NT2/D1 (cell line): ENCODE measurements at places on chromosomes 6 and 20.

GRCh38 chr20:53853111-53853713, 217.2 kb downstream of the BCAS1 start:
- DNase-seq = no peak

DNA sequence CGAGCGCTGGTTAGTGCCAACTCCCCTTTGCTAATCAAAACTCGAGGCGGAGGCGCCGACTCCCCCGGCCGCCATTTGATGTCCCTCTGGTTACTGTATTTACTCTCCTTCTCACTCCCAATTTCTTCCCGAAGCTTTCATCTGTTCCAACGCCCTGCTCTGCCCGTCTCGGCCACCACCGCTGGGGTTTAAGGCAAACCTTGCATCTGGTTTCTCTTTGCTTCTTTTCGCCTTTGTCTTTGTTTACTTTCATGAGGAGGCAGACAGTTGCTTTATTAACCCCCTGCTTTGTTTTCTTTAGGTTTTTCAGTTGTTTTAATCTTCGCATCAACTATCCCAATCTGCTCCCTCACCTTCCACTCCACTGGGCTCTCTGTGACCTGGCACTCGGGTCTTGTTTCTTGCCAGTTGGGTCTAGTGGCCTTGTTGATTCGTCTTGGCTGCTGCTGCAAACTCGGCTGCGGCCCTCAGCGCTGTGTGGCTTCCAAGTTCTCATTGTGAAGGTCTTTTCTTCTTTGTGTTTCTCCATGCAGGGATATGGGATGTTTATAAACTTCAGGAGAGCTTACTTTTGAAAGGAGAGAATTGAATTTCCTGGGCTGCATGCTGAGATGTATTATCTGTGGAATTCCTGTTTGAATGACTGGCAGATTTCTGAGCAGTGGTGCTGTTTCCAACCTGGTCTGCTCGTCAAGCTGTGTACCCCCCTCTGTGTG, 155.1 kb downstream of the CDC5L start:
- DNase-seq = peak; percentile 68

DNA sequence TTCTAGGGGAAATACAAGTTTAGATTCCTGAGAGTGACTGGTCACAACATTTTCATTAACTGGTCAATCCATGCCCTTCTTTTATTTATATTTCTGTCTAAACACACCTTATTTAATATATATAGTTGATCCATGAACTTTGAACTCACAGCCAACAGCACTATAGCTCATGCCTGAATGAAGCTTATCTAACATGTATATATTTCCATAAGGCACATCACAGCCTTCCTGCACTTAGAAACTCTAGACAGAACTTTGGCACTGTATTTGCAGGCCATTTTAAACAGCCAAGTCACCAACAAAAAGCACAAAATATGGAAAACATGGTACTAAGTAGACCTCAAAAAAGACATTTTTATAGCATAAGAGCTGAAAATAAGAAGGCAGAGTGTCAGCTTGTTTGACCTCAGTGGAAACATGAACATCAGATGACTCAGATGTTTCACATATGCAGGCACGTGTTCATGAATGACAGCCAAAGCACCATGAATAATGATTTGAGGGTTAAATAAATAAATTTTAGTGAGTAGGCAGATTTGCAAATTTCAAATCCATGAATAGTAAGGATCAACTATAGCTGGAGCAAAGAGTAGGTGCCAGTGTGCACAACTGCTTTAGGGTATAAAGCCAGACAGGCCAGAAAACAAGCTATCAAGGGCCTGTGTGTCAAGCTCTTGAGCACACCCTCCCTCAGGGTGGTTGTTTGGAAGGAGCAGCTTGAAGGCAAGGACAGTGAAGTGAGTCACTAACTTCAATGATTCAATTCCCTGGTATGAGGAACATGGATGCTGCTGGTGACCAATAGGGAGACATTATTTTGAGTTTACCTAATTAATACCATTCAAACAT, 88.9 kb upstream of the NT5E start:
- DNase-seq = no peak

GRCh38 chr6:7562769-7563168, 21.3 kb downstream of the DSP start:
- no peak for DNase-seq

DNA sequence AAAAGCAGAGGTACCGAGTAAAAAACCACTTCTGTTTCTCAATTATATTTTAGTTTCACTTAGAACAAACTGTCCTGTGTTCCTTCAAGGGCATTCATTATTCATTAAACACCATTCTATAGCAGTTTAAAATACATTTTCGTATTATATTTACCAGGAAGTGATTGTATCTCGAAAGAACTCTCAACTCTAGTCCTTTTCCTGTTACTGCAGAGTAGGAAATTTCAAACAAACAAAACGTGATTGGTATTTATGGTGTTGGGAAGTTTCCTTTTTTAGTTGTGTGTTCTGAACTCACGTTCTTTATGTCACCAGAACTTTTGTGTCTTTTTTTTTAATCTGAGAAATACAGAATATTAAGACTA, 139.5 kb upstream of the BTBD3 start:
- DNase-seq = no peak

- DNase-seq = no peak
Measured at GRCh38 chr6:35778437-35778836, 2.0 kb downstream of the CLPSL2 start.

- no peak for DNase-seq
Measured at GRCh38 chr20:25309395-25310267, 61.7 kb downstream of the PYGB start.

GRCh38 chr20:41094353-41095055, 42.8 kb upstream of the PLCG1 start:
- DNase-seq = no peak

DNA sequence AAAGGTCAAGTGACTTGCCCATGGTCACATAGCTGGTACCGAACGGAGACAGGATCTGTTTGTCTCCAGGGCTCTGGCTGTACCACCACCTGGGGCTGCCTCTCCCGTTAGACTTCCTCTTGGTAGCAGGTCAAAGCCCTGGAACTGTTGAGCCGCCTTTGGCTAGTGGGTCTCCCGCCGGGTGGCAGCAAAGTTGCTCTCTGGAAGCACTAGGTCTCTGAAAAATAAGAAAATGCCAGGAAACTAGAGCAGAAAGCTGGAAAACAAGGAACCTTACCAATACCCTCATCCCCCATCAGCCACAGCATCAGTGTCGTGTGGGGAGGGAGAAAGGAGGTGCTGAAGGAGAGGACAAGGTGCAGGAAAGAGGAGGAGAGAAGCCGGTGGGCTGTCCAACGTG, 291.0 kb upstream of the SUPT3H start:
- no peak for DNase-seq

- no peak for DNase-seq
Measured at GRCh38 chr20:61750093-61750492, 315.6 kb downstream of the TAF4 start.

DNA sequence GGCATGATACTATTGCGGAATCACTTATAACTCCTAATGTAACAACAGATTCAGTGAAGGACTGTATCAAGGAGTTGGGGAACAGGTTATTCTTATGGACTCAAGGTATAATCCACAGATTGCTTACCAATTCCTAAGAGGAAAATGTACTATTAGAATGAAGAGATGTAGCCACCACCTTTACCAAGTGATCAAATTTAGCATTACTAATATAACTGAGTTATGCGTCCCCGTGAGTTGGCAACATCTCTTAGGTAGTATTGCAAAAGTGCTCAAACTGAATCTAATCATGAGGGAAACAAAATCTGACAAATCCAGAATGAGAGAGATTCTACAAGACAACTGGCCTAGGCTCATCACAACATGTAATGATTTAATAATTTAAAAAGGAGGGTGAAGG, 777 bp upstream of the SNRNP48 start:
- no peak for DNase-seq

GRCh38 chr20:57844626-57845596, 135.1 kb upstream of the PMEPA1 start:
- DNase-seq = no peak

DNA sequence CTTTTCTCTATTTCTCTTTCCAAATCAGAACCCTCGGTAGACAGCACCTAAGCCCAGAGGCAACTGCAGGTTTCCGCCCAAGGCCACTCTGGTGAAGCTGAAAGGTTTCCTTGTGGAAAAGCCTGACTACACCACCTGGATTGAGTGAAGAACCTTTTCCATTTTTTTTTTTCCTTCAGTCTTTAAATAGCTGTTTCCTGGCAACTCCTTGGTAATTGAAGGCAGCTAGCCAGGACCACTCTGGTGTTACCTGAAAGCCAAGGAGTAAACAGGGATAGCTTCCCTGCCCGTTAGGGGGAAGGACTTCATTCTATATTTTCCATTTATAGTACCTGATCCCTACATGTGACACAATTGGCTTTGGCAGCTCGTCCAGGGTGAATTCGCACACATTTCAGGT, 1238.4 kb downstream of the GRIK2 start:
- DNase-seq = no peak

- no peak for DNase-seq
Measured at GRCh38 chr20:47129306-47129705, 227.2 kb downstream of the ZMYND8 start.

GRCh38 chr20:36855241-36855657, 20.7 kb upstream of the TLDC2 start:
- no peak for DNase-seq

GRCh38 chr6:27584326-27584725, 111.4 kb upstream of the ZNF184 start:
- DNase-seq = no peak

GRCh38 chr20:52031563-52032303, 159.8 kb downstream of the ZFP64 start:
- DNase-seq = no peak

GRCh38 chr6:114327074-114327473, 15.7 kb downstream of the HS3ST5 start:
- no peak for DNase-seq

DNA sequence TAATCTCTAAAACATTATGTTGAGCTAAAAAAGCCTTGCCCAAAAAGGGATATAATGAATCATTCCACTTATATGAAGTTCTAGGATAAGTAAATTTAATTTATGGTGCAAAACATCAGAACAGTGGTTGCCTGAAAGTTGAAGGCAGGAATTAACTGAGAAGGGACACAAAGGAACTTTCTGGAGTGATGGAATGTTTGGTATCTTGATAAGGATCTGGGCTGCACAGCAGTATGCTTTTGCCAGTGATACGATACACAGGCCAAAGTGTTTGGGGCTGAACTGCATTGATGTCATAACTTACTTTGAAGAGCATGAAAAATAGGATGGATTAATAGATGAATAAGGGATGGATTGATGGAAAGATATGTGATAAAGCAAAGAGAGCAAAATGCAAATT, 146.1 kb upstream of the LRFN2 start:
- DNase-seq = no peak

DNA sequence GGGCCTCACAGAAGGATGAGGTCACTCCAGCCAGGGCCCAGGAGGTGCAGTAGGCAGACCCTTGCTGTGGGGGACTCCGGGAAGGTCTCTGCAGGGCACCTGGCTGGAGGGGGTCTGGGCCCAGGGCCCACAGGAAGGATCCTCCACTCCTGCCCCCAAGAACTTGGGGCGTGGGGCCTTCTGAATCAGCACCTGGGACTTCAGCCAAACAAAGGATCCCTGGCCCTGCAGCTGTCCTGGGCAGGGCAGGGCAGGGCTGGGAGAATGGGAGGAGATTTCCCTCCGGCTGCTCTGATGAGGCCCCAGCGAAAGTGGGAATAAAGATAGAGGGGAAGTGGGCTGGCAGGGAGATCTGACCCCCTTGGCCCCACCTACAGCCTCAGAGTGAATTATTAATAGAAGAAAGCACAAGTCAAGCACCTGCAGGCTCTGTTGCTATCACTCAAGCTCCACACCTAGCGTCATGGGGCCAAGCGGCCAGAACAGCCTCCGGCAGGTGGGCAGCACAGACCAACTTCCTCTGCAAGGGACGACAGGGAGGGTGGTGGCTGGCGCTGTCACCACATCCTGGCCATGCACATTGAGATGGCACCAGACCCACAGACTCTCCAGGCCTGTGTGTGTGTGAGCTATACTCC, 61.6 kb upstream of the MRPS10 start:
- DNase-seq = no peak

GRCh38 chr20:37729452-37729851, 35.6 kb downstream of the CTNNBL1 start:
- no peak for DNase-seq

GRCh38 chr20:50347284-50348063, 156.8 kb downstream of the CEBPB start:
- DNase-seq = no peak

DNA sequence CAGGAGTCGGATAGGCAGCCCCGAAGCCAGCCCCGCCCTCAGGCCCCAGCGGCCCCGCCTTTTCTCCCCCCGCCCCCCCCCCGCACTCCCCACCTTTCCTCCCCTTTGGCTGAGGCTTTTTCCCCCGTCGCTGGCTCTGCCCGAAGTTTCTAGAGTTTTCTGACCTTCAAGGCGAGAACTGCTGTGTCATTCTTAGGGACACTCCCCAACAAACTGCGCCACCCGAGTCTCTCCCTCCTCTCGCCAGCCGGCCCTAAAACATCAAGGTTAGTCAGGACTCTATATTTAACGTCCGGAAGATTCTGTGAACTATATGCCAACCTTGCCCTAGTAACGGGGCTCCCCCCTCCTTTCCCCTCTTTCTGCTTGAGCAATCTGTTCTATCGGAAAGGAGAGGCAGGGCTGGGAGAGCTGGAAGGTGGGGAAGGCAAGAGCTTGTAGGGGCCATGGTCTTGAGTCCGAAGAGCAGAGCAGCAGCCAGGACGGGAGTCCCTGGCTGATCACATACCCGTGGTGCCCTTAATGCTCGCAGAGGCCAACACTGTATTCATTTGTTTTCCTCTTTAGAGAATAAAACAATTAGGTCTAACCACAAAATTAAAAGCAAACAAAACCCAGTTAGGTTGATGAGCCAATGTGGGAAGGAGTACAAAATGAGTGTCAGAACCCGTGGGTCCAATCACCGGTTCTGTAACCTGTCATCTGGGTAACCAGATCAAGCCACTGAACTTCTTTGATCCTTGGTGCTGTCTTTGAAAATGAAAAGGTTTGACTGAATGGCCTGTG, 5.3 kb upstream of the HSPA1B start:
- no peak for DNase-seq

- DNase-seq = no peak
Measured at GRCh38 chr6:42390228-42390934, 61.3 kb downstream of the TRERF1 start.

DNA sequence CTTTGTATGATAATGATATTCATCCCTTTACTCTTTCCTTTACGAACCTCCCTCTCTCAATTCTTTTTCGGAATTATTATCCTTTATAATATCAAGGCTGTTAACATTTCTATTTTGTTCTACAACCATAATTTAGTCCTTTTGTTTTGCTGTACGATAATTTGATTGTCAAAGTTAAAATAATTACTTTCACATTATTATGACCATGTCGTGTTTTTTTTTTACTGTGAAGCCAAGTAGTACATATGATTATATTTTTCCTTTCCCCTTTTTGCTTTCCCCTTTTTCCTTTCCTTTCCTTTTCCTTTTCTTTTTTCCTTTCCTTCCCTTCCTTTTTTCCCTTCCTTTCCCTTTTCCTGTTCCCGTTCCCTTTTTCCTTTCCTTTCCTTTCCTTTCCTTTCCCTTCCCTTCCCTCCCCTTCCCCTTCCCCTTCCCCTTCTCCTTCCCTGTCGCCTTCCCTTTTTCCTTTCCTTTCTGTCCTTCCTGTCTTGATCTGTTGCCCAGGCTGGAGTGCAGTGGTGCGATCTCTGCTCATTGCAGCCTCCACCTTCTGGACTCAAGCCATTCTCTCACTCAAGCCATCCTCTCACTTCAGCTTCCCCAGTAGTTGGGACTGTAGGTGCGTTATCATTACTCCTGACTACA, 19.5 kb downstream of the CD2AP start:
- DNase-seq = no peak
